ENCODE measurements at places on chromosomes 3 and 15.

GRCh38 chr3:82973791-82974190 lies 1212.3 kb upstream of the GBE1 start:
- no peak for DNase-seq

DNA sequence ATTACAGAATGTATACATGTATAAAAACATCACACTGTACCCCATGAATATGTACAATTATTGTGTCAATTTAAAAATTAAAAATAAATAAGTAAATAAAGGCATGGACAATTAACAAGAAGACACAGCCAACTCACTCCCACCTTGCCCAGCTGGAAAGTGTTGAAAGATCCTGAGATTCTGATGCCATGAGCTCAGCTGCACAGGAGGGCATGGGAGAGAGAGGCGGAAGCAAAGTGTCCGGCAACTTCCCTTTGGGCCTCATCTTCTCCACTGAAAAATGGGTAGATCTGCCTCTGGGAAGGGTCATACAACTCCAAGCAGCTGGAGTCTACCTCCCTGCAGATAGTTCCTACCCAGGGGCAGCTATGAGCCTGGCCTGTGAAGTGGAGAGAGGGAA lies 277.3 kb downstream of the UACA start:
- DNase-seq, result no peak

DNA sequence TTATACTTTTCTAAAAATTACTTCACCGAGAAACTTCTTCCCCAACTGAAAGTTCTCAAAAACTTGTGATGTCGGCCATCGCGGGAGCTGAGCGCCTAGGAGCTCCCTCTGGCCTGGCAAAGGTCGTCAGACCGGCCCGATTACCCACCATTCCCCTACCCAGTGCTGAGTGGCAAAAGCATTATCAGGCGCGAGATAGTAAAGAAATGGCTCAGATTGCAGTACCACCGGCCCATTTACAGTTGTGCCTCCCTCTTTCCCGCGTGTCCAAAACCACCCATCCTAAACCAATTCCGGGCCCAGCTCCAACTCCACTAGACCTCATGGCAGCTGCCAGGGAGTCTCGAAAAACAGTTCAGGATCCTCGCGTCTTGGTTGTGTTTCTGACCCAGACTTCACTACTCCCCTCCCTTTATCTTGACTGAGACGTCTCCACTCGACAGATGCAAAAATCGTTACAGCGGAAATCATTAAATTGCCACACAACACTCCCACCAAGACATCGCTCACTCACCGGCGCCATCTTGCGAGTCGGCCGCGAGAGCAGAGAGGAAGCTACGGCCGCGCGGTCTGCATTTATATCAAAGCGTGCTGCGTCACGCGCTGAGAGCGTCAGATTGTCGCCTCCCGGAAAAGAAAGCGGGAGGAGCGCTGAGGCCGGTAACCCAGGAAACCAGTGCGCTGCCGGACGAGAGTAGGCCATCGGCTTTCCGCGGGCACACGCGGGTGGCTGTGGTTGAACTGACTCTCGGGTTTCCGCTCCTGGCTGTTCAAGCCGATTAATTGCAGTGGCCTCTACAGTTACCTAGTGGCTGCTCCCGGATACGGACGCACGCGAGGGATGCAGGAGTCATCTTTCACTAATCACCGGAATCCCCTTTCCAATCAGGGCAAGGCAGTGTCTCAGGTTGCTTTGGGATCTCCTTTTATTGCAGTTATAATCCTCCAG lies at the start of gene RPL22L1:
Gene RPL22L1, minus strand, starts transcription at position 551 of the 949 bp plus-strand sequence. Its CDS starts 28 bp downstream, at position 523.
- no peak for DNase-seq

DNA sequence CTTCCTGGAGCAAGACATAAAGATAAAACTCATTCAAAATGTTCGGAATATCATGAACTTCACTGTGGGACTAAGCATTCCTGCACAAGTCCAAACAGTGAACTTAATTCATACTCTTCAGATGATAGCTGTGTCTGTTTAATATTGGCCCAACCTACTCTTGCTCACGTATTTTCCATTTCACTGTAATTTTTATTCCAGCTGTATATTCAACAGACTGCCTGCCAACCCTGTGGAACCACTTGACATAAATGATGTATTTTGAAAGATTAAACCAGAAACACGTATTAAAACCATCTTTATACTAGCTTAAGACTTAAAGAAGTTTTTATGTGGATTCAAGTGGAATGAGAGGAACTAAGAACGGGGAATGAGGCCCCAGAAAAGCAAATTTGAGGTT lies 172.5 kb downstream of the TMEM108 start:
- DNase-seq, result no peak

DNA sequence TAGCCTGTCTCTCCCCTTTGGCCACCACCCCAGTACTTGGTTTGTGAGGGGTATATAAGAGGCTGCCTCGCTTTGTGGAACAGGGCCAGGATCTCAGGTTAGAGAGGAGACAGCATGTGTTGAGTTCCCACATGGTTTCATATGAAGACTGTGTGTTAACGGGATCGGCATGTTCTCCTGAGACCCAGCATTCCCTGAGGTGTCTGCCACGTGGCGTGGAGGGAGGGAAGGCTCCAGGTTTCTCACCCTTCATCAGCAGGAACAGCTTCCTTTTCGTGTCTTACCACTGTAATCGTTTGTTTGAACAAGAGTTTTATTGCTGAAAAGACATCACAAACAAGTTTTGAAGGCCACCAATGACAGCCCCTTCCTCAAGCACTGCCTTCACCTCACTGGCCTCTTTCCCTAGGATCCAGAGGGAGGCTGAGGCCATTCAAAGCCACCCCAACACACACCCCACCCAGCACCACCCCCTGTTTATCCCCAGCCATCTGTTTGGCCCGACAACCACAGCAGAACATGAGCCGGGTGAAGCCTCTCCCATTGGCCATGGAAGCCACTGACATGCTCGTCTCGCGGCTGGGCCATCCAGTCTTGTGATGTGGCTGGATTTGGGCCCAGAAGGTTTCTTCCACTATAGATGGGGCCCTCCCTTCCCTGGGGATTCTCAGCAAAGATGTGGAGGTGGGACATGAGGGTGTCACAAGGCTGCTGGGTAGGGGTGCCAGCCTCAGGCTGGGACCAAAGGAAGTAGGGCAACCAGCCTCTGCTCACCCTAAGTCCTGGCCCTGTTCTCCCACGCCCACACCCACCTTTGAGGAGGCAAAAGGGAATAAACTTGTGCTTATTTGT lies 10.0 kb downstream of the BHLHE40 start:
- no peak for DNase-seq

DNA sequence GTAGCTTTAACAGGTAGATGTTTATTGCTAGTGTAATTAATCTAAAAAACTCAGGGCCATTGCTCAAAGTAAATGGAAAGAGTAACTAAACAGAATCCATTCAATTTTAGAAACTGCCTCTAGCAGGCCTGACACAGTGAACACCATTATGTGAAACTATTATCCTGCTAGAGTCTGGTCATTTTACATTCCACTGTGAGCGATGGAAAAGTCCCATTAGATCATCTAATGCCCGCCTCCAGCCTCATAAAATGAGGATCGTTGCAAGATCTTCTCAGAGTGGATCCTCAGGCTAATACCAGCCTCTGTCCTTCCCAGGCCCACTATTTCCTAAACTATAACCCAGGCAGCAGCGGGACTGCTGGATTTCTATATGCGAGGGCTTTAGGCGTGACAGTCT lies 107.7 kb downstream of the WDR76 start:
- no peak for DNase-seq

DNA sequence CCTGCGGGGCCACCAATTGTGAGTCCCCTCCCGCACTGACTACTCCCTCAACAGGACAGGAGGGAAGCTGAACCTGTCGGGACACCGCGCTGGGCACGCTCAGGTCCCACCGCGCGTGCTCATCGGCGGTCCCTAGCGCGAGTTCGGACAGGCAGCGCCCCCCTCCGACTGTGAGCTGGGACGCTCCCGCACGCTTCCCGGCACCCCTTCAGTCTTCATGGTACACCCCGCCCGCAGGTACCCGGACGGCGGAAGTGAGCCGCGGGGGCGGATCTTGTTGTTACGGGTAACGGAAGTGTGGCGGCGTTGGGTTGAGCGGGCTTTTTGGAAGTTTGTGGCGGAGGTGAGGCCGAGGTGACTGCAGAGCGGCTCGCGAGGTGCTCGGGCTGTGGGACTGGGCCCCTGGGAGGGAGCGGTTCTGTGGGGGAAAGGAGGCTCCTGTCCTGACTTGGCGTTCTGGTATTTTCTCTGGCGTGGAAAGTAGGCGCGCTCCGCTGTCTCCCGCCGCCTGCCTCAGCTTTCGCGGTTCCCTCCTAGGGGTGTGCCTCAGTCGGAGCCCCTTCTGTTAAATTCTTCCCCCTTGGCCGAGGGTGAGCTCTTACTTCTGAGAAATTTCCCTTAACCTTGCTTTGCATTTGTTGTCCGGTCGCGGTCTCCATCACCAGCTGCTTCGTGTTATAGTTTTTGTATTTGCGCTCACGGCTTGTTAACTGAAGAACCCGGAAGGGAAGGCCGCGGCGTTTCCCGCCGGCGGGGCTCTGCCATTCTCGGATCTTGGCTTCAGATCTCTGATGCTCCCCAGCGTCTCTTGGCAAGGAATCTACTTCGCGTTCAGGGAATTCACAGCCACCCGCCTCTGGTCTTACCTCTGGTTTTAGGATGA lies at the start of gene FANCI:
Gene FANCI, plus strand, starts transcription at position 289 of the 883 bp plus-strand sequence. CDS start 3,669 bp downstream, outside the sequence.
- DNase-seq, result peak; percentile 94

- DNase-seq, result peak; percentile 76
These were observed 98.6 kb downstream of the TPRG1 start for GRCh38 chr3:189270248-189270832.
